ENCODE measurements at places on chromosomes 3 and 15.

DNA sequence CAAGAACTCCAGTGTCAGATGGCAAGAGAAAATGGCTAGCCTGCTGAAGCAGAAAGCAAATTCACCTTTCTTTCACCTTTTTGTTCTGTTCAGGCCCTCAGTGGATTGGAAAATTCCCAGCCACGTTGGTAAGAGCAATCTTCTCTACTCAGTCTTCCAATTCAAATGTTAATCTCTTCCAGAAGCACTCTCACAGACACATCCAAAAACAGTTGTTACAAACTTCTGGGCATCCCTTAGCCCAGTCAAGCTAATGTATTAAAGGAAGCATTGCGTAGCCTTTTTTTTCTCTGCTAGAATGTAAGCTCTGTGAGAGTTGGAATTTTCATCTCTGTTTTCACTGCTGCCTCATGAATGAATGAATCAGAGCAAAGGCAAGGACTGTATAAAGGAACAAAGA, 109.2 kb upstream of the ROBO2 start:
- DNase-seq = no peak

GRCh38 chr15:77067691-77068367, 3.1 kb downstream of the TSPAN3 start:
- DNase-seq = no peak

DNA sequence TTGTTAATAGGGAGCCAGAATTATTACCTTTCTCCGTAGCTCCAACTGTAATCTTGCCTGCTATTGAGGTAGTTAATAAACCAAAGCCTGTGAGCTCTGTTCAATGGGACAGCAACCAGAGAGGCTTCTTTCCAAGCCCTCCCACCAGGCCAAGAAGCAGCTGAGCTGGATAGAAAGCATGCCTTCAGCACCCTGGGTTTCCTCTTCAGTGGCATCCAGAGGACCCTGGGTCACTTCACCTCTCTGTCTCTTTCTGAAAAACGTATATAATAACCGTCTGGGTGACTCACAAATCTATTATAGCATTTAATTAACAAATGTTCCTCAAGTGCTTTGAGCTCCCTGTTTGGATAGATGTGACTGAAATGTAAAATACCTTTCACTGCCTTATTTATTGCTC, 420.0 kb downstream of the LPP start:
- DNase-seq = no peak

GRCh38 chr3:101200461-101200860, 119.9 kb downstream of the IMPG2 start:
- DNase-seq = no peak

GRCh38 chr3:37652405-37652804, 209.3 kb upstream of the CTDSPL start:
- DNase-seq = no peak
